Stimulated activated CD8-positive, alpha-beta memory T cell treated with anti-CD3 and anti-CD28 coated beads, Interleukin-15, amount 100 ng/mL, for 4 hours (primary cell): ENCODE measurements at places on chromosomes 3 and 15.

- no peak for DNase-seq
Observed at GRCh38 chr3:55899887-55900286, 412.8 kb upstream of the WNT5A start.

DNA sequence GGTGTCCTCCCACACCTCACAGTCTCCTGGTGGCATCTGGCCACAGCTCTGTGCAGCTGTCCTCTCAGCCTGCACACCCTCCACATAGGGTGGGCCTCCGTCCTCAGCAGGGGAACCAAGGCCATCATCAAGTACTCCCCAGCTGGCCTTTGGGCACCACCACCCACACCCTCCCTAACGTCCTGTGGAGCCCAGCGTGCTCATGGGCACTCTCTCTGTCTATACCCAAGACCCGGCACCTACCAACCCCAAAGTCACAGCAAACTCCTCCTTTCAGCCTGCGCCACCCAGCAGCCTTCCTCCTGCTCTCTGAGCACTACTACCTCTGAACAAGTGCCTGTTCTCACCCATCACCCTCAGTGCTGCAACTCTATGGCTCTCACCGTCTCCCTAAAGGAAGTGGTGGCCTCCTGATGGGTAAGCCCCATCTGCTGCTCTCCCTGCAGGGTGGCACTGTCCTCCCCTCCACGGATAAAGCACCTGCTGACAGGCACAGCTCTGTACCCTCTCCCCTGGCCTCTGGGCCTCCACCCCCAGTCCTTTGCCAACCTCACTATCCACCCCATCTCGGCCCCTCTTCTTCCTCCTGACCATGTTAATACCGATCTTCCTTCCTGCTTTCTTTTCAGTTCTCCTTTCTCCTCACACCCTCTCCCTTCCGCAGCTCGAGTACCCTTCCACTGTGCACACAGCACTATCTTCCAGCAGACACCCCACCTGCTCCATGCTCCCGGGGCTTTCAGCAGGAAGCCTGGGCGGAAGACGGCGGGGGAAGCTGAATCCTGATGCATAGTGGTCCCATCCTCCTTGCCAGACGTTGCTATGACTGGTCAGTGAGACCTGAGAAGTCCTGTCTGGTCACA, 31.5 kb downstream of the SLC41A3 start:
- no peak for DNase-seq

DNA sequence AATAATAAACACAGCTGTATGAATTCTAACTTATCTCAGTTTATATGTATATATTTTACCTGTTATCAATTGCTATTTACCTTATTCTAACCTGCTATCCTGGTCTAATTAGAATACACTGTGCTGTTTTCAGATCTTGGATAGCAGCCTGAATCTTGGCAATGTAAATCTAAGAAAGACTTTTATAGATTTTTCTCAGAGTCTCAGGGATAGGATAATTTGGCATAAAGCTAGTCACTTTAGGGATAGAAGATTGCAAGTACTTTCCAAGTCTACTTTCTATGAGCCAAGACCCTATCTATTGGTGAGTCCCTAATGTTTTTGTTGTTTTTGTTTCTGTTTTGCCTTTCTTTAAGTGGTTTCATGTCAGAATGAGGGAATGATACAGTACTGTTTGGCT, 695.7 kb downstream of the NAALADL2 start:
- DNase-seq: no peak

- DNase-seq: no peak
Observed at GRCh38 chr3:5116538-5116937, 5.6 kb upstream of the ARL8B start.

DNA sequence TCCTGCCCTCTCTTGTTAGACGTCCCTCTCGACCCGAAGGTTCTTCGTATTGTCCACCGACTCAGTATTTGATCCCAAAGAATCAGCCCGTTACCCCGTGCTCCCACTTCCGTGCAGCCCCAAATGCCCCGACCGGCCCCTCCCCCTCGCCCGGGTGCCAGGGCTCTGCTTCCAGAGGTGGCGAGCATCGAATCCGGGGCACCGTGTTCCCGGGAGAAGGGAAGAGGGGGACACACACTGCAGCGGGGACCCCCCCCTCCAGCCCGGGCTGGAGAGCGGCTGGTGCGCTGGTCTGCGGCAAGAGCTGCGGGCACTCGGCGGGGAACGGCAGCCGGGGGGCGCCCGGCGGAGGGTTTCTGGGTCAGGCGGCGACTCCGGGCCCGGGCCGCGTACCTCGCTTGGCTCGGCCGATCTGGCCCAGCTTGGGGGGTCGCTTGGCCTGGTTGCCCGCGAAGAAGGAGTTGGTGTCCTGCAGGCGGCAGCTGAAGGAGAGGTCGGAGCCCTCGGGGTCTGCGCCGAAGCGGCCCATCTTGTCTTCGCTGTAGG, 556 bp downstream of the CAMK2N2 start:
- DNase-seq: no peak

GRCh38 chr3:63795438-63795837, 23.7 kb upstream of the C3orf49 start:
- DNase-seq: no peak

GRCh38 chr15:41881550-41881919, 12.3 kb downstream of the SPTBN5 start:
- no peak for DNase-seq
